ENCODE measurements at places on chromosomes 7 and 10.

GRCh38 chr7:102047-102711 lies 90.2 kb upstream of the FAM20C start:
- no peak for DNase-seq

- no peak for DNase-seq
Observed at GRCh38 chr10:43754569-43755260, 106.0 kb upstream of the ZNF32 start.

GRCh38 chr7:39623732-39624441 lies 515 bp downstream of the RALA start:
- no peak for DNase-seq

GRCh38 chr10:71581376-71581775 lies 138.2 kb downstream of the C10orf105 start:
- DNase-seq, result no peak

- DNase-seq, result no peak
Observed at GRCh38 chr7:11702938-11703337, 129.1 kb downstream of the THSD7A start.

GRCh38 chr10:8069108-8069507 lies 14.6 kb downstream of the GATA3 start:
- no peak for DNase-seq

DNA sequence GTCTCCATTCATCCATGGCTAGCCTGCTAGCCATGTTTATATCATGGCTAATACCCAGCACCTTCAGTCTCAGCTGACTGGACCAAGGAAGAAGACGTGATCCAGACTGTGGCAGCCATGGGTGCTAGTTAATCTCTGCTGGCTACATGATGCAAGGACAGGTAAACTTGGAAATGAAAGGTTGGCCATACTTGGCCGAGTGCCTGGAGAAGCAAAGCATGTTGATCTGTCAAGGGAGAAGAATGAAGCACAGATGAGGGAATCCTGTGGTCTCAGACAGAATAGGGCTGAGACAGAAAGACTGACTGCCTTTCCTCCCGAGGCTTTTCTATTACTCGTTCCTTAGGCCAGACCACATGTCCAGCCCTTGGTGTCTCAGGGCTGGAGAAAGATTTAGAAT lies 41.1 kb downstream of the CPVL start:
- no peak for DNase-seq

DNA sequence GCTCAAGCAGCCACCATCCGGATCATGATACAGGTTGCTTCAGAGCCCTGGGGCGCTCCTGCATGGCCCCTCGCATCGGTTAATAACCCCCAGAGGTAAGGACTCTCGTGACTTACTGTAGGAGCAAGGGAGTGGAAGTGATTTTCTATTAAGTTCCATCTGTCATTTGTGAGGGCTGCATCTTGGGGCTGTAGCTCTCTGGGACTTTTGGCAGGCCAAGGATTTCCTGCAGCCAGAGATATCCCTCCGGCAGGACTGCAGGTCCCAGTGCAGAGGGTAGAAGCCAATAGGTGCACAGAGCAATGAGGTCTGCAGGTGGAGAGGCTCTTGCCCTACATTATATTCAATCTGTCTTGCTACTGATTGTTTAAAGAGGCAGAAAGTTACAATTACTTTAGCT lies 356.8 kb upstream of the ADARB2 start:
- no peak for DNase-seq

DNA sequence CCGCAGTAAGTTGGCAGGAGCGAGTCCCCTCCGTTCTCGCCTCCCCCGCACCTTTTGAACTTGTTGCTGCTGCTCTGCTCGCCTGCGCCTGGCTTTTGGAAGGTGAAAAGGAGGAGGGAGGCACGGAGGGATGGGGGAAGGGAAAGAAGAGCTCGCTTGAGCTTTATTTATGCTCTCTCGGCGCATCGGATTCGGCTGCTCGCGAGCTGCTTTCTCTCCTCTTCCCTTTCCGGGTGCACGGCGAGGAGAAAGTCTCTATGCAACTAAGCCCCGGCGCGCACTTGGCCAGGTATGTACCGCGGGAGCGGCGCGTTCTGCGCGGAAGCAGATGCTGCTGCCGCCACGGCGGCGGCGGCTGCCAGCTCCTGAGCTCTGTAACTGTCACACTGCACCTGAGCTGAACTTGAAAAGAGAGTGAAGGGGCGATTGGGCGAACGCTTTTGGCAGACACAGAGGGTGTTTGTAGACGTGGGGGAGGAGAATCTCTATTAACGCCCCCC lies 551 bp downstream of the KCND2 start:
- no peak for DNase-seq

GRCh38 chr7:91230503-91230902 lies 33.7 kb upstream of the FZD1 start:
- no peak for DNase-seq
